ENCODE measurements at places on chromosomes 6 and 20. TPM values are rescaled to one million over a fixed set of nuclear protein-coding genes. Genes with fewer than 3 reads are reported as not detected.

- no peak for DNase-seq
Observed at GRCh38 chr6:80223743-80224212, 117.3 kb downstream of the BCKDHB start.

DNA sequence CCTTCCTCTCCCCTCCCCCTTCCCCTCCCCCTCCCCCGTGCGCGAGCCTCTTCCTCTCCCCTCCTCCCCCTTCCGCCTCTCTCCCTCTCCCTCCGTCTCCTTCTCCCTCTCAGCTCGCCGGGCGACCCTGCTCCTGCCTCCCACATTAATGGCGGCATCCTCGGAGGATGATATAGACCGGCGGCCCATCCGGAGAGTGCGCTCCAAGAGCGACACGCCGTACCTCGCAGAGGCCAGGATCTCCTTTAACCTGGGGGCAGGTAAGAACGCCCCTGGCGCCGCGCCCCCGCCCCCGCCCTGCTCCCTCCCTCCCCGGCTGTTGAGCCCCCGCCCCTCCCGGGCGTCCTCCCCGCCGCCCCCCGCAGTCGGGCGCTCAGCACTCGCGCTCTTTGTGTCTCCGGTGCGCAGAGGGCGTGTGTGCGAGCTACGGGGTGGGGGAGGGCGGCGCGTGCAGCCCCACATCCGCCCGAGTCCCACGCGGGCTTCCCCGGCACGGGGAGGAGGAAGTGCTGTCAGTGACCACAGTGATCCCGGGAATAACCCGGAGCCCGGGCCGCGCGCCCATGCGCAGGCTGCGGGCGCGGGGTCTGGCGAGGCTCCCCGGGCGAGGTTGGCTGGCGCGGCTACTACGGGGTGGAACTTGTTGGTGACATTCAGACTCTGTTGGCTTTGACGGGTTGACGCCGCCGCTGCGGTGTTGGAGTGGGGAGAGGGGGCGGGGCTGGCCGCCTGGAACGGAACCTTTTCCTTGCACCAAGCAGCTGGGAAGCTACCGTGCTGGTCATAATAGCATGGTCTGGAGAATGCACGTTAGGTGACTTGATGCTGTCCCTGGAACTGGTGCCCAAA is 33.2 kb downstream of the PHACTR1 start:
- no peak for DNase-seq

DNA sequence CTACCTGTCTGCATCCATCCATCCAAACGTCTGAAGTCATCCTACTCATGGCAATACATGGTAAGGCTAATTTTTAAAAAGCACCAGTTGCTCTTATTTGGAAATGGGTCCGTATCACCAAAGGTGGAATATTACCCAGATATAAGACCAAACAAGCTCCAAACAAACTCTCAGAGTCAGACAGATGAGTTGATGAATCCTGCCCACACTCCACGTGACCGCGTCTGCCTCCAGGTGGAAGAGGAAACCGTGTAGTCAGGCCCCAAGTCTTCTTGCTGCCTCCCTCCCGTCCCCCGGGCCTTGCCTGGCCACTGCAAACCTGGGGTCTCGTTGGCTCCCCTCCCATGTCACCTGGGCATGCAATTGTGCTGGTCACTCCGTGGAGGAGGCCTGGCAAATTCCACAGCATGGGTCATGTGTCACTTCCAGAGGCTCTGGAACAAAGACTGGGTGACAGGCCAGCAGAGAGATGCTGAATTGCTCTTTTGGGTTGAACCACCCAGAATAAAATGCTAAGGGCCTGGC is 31.8 kb downstream of the CTCFL start:
- DNase-seq: no peak

GRCh38 chr6:107732461-107732860 is 91.7 kb downstream of the SCML4 start:
- no peak for DNase-seq

DNA sequence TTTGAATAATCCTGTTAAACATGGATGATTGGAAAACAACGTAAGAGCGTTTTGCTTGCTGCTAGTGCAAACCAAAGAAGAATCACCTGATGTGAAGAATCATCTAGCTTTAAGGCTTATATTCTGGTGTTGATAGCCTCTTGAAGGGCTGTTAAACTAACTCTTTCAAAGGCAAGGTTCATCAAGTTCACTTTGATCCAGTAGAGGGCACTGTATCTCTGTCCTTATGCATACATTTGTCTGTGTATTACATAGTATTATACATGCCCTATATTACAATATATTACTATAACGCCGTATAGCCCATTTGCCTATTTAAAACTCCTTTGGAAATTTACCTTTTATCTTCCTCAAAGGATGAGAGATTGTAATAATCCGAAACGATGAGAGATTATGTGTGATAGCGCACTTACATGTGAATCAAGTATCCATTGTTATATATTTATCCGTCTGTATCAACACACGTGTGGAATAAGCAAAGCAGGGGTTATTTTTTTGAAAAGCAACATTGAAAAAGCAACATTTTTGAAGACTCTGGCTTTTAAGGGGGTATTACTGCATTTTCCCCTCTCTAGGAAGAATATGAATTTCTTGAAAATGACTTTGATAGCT is 50.8 kb upstream of the NRN1 start:
- DNase-seq: no peak

The IPCEF1 gene
- total RNA-seq: 1.7 TPM

The TCFL5 gene
- 6.6 TPM for total RNA-seq
